Stomach (tissue), 19 donors: ENCODE measurements at places on chromosomes 7 and 10. TPM values are rescaled to one million over a fixed set of nuclear protein-coding genes. Genes with fewer than 3 reads are reported as not detected.

GRCh38 chr10:124681091-124681490 lies 63.1 kb downstream of the FAM53B start:
- no peak for DNase-seq

GRCh38 chr10:95688648-95689047 lies 5.1 kb downstream of the TCTN3 start:
- no peak for DNase-seq

The PTEN gene
- 56.6 TPM for total RNA-seq

The C10orf67 gene
- 0.18 TPM for total RNA-seq

The ARHGAP12 gene
- 343 TPM for total RNA-seq

- DNase-seq, result no peak
These were observed 610.5 kb upstream of the PFKP start for GRCh38 chr10:2456834-2457233.

DNA sequence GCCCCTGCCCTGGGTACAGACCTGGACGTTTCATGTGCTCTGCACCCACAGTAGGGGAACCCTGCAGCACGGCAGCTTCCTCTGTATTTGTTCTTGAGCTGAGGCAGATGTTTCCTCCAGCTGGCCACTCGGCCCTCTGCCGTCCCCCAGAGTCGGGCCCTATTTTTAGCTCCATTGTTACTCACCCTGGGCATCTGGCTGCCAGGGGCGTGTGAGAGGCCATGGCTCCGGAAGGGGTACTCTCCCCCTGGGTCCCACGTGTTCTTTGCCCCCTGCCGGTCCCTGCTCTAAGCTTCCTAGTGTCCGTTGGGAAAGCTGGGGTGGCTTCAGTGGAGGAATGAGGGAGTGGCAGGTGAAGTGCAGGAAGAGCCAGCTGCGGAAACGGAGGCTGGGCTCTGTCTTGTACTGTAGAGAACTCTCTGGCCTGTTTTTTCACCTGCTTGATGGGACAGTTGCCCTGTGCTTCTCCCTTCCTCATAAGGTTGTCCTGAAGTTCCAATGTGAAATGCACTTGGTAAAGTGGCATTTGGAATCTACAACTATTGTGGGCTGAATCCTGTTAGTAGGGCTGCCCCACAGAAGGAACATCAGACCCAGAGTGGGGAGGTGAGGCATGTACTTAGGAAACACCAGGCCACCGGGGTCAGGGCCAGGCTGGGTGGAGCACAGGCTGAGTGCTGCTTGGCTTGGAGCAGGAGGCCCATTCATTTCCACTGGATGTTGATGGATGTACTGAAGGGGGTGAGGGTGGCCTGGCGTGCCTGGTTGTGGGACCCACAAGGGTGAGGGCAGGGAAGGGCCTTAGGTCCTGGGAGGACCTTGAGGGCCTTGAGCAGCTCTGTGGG lies 30.6 kb downstream of the PALD1 start:
- peak; percentile 81 for DNase-seq

The OPN4 gene
- not detected for total RNA-seq

The MYH16 gene
- not detected for total RNA-seq

DNA sequence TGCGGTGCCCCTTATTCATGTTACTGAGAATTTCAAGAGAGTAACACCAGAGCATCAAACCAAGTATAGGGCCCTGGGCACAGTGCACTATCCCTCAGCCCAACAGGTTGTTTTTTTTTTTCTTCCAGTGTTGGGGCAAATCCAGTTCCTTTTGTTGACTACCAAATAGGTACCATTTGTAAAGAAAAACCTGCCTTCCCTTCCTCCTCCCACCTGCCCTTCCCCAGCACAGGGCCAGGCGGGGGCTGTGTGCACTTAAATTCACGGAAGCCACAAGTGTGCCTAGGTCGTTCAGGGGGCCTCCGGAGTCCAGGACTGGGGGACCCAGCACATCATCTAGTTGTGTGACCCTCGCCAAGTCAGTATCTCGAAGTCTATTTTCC lies 595 bp upstream of the SFXN4 start:
- no peak for DNase-seq

GRCh38 chr7:131026297-131027000 lies 292.4 kb upstream of the KLF14 start:
- DNase-seq, result no peak

DNA sequence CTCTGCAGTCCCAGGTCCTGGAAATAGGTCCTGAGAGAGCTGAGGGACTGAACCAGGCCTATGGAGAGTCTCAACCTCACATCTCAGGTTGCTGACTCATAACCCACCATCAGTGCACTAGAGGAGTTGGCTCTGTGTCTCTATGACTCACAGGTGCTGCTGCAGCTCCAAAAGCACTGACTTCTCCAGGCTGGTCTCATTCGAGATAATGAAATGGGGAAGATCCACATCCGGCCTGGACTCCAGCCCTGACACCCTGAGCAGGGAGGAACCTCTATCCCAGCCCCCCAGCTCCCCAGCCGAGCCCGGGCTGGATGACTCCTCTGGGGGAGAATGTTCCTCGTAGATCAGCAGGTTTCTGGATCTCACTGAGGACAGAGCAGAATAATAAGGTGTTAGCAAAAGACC lies 35.5 kb upstream of the DGKI start:
- no peak for DNase-seq

DNA sequence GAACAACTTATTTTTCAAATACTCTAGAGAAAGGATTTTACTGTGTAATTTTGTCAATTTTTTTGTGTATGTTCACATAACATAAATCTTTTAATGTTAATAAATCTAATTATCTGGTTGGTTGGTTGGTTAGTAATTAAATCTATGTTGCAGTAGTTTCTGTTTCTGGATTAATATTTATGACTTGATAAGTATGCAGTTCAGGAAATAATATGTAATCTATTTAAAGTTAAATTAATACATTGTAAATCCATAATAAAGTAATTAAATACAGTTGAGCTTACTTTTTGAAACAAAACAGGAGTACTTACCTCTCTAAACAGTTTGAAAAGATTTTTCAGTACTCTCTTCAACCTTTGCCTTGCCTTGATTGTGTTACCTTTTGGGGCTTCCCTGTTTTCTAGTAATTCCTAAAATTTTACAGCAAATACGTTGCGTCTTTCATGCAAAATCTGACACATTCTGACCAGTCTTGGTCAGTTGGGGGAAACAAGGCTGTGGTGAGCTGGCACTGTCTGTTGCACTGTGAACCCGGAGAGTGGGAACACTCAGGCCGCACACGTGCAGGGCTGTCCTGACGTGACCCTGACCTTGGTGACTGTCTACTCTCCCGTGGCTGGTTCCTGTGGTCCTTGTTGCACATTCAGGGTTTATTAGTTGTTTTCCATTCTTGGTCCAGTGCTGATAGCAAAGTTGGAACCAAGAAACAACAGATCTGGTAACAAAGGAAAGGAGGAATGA lies 45.6 kb upstream of the FGL2 start:
- DNase-seq, result no peak

The CARD11 gene
- 0.45 TPM for total RNA-seq

DNA sequence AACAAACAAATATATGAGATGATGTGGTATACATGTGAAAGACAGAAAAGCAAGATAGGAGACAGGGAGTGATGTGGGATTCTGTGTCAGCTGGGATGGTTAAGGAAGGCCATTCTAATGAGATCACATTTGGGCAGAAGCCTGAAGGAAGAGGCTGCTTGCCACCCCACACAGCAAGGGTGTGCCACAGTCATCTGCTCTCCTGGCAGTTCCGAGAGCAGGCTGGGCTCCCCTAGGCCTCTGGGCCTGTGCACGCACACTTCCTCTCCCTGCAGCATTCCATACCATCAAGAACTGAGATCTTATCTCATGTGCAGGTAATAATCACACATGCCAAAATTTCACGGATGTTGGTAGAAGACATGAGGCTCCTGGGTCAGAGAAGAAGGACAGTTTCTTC lies 43.1 kb downstream of the SYPL1 start:
- DNase-seq, result no peak

DNA sequence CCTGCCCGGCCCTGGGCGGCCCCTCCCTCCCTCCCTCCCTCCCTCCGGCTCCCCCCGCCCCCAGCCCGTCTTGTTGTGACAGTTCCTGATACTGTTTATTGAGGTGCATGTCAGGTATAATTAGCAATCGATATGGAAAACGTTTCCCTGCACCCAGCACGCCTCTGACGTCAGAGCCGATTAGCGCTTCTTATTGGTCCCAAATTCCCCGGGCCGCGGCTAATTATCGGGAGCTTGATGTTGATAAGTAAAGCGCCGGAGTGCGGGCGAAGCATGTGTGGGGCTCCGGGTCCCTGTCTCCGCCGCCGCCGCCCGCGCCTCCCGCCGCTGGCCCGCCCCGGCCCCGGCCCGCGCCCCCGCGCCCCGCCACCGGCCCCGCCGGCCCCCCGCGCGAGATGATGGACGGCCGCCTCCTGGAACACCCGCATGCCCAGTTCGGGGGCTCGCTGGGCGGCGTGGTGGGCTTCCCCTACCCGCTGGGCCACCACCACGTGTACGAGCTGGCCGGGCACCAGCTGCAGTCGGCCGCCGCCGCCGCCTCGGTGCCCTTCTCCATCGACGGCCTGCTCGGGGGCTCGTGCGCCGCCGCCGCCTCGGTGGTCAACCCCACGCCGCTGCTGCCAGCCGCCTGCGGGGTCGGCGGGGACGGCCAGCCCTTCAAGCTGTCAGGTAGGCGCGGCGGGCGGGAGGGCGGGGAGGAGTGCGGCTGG lies at the start of gene UNCX:
Gene UNCX (plus strand): TSS at position 250 of the 710 bp plus-strand sequence. CDS start 146 bp downstream, at position 396.
- no peak for DNase-seq

DNA sequence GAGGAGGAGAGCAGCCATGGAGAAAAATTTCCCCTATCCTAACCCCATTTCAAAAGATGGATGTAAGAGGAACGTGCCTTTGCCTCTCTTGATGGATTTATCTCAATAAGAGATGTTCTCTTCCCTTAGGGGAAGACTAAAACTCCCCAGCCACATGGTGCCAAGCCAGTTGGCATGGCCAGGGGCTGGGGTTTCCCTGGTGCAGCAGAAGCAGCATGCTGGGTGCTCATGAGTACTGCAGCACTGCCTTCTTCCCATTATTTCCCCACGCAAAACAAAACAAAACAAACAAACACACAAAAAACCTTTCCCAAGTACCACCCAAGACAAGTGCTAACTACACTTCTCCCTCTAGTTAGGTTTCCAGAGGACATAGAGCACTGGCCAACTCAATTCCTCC lies 97.2 kb downstream of the DOCK4 start:
- no peak for DNase-seq

- no peak for DNase-seq
These were observed 294.7 kb downstream of the C7orf25 start for GRCh38 chr7:42617071-42617765.

DNA sequence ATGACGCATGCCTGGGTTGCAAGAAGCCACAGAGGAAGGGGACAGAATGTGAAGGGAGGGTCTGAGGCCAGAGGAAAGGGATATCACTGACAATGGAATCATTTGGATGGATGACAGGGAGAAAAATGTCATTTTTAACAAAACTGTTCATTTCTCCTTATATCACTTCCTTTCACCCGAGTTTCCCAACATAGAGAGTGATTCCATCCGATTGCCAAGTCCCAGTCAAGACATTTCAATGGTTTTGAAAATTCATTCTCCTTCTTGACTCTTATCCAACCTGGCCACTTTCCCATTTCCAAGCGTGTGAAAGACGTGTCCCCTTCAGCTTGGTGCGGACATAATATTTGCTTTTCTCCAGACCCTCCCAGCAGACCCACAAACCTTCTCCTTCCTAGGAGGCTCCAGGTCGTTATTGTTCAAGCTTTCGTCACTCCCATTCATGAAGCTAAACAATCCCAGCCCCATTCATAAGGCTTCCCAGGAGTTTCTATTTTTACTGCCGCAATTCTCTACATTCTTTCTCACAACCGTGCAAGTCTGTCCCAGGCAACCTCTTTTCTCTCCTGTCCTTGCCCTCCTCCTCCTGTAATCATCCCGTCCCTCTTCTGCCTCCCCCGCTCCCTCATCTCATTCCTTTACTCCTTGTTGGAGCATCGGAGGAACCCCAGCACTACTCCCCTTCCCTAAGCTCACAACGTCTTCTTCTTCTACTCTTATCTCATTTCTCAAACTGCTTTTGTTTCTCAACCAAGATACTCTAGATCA lies 301.3 kb upstream of the KLF6 start:
- DNase-seq, result no peak

DNA sequence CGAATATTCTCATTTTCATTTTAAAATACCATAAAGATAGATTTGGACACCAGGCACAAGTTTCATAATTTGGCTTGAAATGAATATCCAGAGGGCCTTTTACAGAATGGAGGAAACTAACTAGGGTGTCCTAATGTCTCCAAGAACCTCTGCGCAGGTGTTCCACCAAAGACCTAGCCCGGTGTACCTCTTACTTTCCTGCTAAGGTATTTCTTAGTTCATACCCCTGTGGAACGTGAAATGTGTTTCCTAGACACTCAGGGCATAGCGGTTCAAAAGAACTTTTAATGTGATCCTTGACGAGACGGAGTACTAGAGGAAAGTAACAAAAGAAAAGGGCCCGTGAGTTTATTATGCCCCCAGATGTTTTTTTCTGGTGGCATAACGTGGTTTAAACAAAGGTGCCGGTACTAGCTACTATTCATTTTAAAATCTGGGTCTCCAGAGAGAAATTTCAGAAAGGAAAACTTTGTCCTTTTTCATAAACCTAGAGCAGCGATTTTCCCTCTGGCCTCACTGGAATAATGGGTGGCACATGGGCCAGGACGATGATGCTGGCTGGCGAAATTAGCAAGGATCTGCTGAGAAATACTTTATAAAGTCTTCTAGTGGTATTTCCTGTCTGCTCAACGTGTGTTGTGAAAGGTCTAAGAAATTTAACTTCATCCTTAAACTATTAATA lies 1.4 kb downstream of the APBB1IP start:
- DNase-seq, result no peak

- no peak for DNase-seq
These were observed 1293.5 kb downstream of the XPNPEP1 start for GRCh38 chr10:108629834-108630233.

- DNase-seq, result no peak
These were observed 417.9 kb downstream of the AUTS2 start for GRCh38 chr7:70016044-70016770.

- no peak for DNase-seq
These were observed 45.4 kb downstream of the DKK1 start for GRCh38 chr10:52359441-52359840.

DNA sequence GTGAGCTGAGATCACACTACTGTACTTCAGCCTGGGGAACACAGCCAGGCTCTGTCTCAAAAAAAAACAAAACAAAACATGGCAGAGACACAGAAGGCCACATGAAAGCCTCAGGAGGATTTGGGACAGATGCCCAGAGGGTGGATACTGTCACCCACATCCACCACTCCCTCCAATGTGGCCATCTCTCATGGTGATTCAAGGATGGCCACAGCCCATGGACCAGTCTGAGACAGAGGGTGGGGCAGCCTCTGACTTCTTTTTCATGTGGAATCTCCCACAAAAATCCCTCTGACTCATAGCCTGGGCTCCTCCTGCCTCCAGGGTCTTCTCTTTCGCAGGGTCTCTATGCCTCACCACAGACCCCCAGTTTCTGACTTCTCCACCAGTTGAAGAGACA lies 59.0 kb upstream of the GTF2I start:
- no peak for DNase-seq

GRCh38 chr7:107813524-107813923 lies 10.5 kb upstream of the SLC26A3 start:
- DNase-seq, result no peak

GRCh38 chr10:99551158-99551557 lies 18.4 kb downstream of the NKX2-3 start:
- peak; percentile 69 for DNase-seq

- DNase-seq, result no peak
These were observed 17.9 kb downstream of the PRKCQ start for GRCh38 chr10:6562221-6562620.
